ENCODE measurements at places on chromosomes 11 and 22.

- no peak for DNase-seq
These were observed 2.9 kb downstream of the ALDH3B1 start for GRCh38 chr11:68012843-68013610.

DNA sequence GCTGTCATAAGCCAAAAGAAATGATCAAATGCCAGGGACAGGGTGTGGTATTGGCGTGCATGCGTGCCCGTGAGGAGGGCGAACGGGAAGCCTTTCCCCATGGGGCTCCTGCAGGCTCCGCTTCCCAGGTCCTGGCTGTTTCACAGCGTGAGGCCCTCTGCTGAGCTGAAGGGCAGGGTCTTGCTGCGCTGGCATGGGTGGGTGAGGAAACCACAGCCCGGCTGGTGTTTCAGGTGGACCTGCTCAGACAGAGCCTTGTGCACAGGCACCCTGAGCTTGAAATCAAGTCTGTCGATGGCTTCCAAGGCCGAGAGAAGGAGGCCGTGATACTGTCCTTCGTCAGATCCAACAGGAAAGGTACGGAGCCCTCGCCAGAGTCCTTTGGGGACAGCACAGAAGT is 31.4 kb downstream of the IGHMBP2 start:
- no peak for DNase-seq

GRCh38 chr11:3616721-3617460 is 24.9 kb downstream of the ART5 start:
- no peak for DNase-seq

DNA sequence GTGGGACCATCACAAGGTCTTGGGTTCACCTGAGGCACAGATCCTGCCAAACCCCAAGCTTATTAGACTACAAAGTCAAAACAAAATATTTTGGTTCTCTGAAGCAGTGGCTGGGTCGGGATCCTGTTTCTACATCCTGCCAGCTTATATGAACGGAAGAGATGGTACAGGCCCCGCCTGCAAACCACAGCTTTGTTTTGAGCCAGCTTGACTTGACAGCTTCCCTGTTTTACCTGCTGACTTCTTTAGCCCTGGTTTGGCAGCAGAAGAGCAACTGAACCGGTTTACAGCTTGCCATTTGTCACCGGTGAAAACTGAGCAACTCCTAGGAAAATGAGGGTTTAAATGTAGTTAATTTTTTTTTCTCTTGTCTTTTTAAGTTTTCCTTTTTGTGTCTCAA is 11.4 kb downstream of the PACS1 start:
- no peak for DNase-seq

GRCh38 chr11:91365986-91366585 is 858.5 kb upstream of the FAT3 start:
- no peak for DNase-seq

DNA sequence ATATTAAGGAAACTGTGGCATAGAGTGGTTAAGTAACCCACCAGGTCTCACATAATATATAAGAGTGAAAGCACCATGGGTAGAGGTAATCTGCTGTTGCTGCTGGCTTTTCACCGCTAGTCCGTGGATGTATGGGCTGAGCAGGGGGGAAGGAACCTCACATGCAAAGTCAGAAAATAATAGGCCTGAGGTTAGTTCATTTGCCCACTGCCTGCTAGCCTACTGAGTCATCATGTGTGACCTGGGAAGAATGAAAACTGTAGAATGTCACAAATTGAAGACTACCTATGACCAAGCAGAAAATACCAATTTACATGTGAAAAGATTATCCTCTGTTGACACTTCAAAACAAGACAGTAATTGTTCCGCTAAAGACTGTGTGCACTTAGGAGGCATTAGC is 560.1 kb upstream of the FAT3 start:
- DNase-seq: no peak

DNA sequence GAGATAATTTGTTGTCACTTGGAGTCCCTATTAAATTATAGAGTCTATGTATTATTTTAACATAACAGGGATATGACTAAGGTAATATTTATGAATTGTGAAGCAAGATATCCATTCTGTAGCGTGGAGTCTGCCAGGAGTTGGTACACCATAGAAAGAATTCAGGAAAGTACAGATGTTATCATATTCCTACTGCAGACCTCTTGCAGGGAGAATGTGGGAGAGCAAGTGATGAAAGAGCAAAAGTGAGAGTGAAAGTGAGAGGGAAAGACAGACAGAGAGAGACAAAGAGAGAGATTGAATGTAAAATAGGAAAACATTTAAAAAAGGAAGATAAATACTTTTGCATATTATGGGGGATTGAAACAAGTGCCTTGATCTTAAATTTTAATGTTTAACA is 468.8 kb downstream of the CNTN5 start:
- DNase-seq: no peak

DNA sequence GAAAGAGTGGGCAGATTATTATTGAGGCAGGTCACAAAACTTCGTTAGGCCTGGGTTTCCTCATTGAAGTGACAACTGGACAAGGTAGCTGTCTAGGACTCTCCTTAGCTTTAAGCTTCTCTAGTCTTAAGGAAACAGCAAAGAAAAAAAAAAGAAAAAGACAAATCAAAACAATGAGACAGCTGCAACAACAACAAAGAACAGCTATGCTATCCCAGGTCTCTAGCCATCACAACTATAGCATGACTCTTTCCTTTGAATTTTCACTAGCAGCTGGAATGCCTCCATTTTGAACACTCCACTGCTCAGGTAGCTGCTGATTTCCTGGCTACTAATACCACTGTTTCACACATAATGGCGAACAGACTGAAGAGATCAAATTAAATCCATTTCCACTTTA is 302.4 kb upstream of the SORL1-AS1 start:
- DNase-seq: no peak
